Endothelial cell of umbilical vein (primary cell): ENCODE measurements at places on chromosomes 2 and 18. TPM values are rescaled to one million over a fixed set of nuclear protein-coding genes. Genes with fewer than 3 reads are reported as not detected.

The HRH4 gene
- total RNA-seq: not detected in 2 replicates

The HNRNPLL gene
- 56.2 and 61.1 TPM in 2 replicates for total RNA-seq

GRCh38 chr2:3349211-3349693, 28.4 kb downstream of the EIPR1 start:
- no peak for DNase-seq

GRCh38 chr2:63631501-63631900, 42.7 kb downstream of the MDH1 start:
- DNase-seq: no peak

- DNase-seq: peak; percentile 17
Observed at GRCh38 chr2:39779341-39779851, 338 bp upstream of the THUMPD2 start.

DNA sequence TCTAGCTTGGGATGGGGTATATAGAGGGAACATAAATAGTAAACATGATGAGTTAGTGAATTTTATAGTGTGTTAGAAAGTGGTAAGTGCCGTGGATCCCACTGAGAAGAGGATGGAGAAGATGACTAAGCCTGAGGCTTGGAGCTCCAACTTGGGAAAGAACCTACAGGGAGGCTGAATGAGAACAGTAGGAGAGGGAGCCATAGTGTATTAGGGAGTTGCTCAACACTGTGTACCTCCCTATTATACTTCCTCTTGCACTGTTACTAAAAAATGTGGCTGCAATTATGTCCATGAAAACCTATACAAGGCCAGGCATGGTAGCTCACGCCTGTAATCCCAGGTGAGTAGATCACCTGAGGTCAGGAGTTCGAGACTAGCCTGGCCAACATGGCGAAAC, 2.9 kb upstream of the SLC19A3 start:
- DNase-seq: no peak

DNA sequence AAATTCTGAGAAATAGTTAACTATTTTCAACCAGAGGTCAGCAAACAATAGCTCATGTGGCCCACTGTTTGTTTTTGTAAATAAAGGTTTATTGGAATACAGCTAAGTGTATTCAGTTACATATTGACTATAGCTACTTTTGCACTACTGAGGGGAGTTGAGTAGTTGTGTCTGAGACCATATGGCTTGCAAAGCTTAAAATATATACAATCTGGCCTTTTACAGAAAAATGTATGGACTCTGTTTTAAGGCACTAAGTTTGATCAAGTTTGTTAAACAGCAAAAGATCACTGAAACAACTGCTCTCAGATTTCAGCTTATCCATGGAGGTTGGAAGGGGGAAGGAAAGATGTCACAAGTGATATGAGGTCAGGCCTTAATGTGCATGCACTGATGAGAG, 667.1 kb downstream of the CNTNAP5 start:
- DNase-seq: no peak

DNA sequence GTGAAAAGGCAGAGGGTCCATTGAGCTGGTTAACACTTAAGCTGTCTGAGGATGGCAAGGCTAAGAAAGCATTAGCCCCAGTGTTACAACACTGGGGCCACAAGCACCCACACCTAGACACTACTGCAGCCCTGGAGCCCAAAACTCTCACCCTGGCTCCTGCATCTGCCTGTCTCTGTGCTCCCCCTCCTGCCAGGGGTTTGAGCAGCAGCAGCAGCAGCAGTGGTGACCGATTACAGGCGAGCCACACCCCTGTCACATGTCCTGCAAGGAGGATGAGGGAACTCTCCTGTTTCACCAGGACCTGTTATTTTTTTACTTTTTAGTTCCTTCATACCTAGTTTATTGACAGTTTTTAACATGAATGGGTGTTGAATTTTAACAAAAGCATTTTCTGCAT, 326.7 kb upstream of the MAP2 start:
- no peak for DNase-seq

DNA sequence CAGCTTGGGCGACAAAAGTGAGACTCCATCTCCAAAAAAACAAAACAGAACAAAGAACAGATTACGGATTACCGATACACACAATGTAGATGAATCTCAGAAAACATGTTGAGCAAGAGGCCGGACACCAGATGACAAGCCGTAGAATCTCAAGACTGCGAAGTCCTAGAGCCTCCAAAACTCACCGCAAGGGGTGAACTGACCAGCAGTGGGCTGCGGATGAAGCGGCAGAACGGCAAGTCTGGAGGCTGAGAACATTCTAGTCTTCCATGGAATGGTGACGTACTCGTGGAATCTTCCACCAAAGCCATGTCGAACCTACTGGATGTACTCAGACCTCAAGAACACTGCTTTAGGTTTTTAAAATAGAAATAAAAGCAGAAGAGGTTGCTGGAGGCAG, 198.8 kb downstream of the NDUFA10 start:
- DNase-seq: no peak

- DNase-seq: no peak
Observed at GRCh38 chr18:75727456-75727855, 300.0 kb upstream of the SMIM21 start.

- no peak for DNase-seq
Observed at GRCh38 chr2:199307461-199307860, 150.3 kb downstream of the SATB2 start.

DNA sequence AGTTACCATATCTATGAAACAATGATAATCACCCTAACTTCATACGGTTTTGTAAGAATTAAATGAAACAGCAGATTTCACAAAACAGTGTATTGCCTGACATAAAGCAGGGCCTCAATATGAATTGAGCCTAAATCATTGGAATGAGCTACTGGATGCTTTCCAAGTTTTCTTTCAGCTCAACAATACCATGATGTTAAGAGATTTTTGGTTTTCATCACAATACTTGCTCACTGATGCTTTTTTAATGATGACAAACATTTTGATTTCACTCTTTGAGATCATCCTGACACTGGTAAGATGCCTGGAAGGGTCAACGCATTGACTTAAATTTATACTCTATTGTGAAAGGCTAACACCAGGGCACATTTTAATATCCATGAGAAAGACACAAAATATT, 377.5 kb downstream of the ZNF521 start:
- no peak for DNase-seq

- DNase-seq: peak; percentile 64
Observed at GRCh38 chr18:111306-112014, 46.9 kb upstream of the USP14 start.
